Astrocyte (in vitro differentiated cells and primary cell): ENCODE measurements at places on chromosomes 16 and 17.

GRCh38 chr17:81520021-81520901, 7.7 kb upstream of the ACTG1 start:
- DNase-seq, result no peak
- no peak overlapping the region for H3K4me3 ChIP-seq
- peaks cover 46% of the 10 kb centered on the region for H3K4me1 ChIP-seq
- no peak overlapping the region for H3K27ac ChIP-seq
- H3K36me3 ChIP-seq, result no peaks in the 10 kb centered on the region

- peak; percentile 50 for DNase-seq
- H3K4me1 ChIP-seq, result peaks cover 12% of the 10 kb centered on the region
- H3K4me3 ChIP-seq, result peak within 1 kb of the TSS; percentile 87
- no peaks in the 10 kb centered on the region for H3K27me3 ChIP-seq
- peak within 1 kb of the TSS; percentile 83 for H3K27ac ChIP-seq
These were observed at the start of gene ZNF629 for GRCh38 chr16:30786936-30787612. ZNF629 (minus strand) TSS chr16:30787205; CDS start chr16:30784482, 2,723 bp downstream.

- peaks cover 77% of the 10 kb centered on the region for H3K4me1 ChIP-seq
- peak overlapping the region; percentile 43 for H3K27ac ChIP-seq
- peak; percentile 70 for DNase-seq
- no peaks in the 10 kb centered on the region for H3K27me3 ChIP-seq
- H3K36me3 ChIP-seq, result no peaks in the 10 kb centered on the region
These were observed 95.2 kb upstream of the CIBAR2 start for GRCh38 chr16:85207357-85207921.

GRCh38 chr16:3999479-4000325, 116.5 kb downstream of the ADCY9 start:
- H3K4me3 ChIP-seq, result no peak overlapping the region
- peaks cover 10% of the 10 kb centered on the region for H3K4me1 ChIP-seq
- DNase-seq, result peak; percentile 61
- H3K27me3 ChIP-seq, result no peaks in the 10 kb centered on the region
- no peaks in the 10 kb centered on the region for H3K36me3 ChIP-seq

DNA sequence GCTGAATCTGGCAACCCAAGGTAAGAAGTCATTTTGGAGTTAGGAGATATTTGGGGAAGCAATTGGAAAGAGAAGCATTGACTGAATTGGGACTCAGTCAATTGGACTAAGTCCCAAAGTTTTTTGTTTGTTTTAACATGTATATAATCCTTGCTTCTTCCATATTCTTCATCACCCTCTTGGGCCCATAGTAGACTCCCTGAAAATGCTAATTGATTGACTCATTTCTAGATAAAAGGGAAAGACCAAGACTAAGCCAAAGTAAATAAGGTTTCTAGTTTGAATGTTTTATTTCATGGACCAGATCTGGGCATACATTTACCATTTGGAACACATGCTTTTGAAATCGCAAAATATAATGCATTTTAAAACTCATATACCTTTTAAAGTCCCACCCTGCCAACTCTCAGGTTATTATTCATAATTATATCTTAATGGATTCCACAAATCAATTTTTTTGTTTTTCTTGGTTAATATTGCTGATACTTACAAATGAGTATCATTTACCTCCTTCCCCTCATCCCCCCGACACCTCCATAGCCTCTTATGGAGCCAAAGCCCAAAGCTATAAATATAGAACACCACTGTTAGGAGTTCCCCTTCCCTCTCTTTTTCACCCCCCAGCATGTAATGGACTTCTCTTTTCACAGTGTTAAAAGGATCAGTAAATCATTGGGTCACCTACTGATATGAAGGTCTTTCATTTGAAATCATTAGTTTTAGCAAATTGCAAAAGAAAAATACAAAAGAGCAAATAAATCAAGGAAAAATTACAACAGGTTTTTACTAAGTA, 674.0 kb upstream of the SOX9 start:
- no peaks in the 10 kb centered on the region for H3K4me1 ChIP-seq
- no peak for DNase-seq
- H3K27ac ChIP-seq, result no peak overlapping the region
- no peaks in the 10 kb centered on the region for H3K36me3 ChIP-seq

GRCh38 chr17:43125133-43125966, at the start of gene BRCA1:
BRCA1 (minus strand) TSS chr17:43125364; CDS start chr17:43124096, 1,268 bp downstream.
- DNase-seq, result peak; percentile 98
- peak within 1 kb of the TSS; percentile 58 for H3K27ac ChIP-seq
- H3K4me3 ChIP-seq, result peak within 1 kb of the TSS; percentile 87
- no peaks in the 10 kb centered on the region for H3K36me3 ChIP-seq
- peaks cover 7% of the 10 kb centered on the region for H3K4me1 ChIP-seq

DNA sequence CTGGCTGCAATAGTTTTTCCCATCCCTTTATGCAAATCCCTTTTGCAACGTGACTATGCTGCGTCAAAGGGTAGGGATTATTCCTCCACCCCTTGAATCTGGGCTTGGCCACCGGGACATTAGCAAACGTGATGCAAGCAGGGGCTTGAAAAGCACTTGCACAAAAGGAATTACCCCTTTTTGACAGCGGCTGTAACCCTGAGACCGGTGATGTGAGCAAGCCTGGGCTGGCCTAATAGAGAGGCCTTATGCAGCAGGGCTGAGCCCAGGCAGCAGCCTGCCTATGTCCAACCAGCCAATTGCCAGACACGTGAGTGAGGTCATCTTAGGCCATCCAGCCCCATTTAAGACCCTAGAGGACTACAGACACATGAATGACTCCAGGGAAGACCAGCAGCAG, 30.4 kb upstream of the PAFAH1B1 start:
- no peak for DNase-seq
- no peak overlapping the region for H3K27ac ChIP-seq
- H3K36me3 ChIP-seq, result no peaks in the 10 kb centered on the region
- H3K27me3 ChIP-seq, result no peaks in the 10 kb centered on the region
- H3K4me3 ChIP-seq, result no peak overlapping the region
- no peaks in the 10 kb centered on the region for H3K4me1 ChIP-seq

GRCh38 chr17:41551365-41551764, 20.5 kb downstream of the KRT9 start:
- no peak overlapping the region for H3K4me3 ChIP-seq
- H3K36me3 ChIP-seq, result no peaks in the 10 kb centered on the region
- peaks cover 10% of the 10 kb centered on the region for H3K27me3 ChIP-seq
- no peak overlapping the region for H3K27ac ChIP-seq
- peak; percentile 52 for DNase-seq
- peaks cover 34% of the 10 kb centered on the region for H3K4me1 ChIP-seq

DNA sequence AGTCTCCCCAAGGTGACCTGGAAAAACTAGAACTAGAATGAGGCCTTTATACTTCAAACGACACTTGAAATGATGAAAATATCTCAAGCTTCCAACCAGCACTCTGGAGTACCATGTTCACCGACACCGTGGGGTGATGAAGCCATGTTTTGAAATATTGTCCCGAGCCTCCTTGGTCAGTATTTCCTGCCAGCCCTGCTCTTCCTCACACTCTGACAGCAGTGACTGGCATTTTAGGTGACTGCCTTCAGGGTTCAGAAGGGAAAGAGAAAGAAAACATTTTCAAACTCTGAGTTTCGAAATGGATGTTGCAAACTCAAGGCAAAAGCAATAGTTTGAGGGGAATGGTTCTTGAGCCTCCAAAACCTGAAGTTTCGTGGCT, 39.3 kb upstream of the IRX6 start:
- H3K4me1 ChIP-seq, result no peaks in the 10 kb centered on the region
- DNase-seq, result no peak
- H3K27ac ChIP-seq, result no peak overlapping the region
- H3K36me3 ChIP-seq, result no peaks in the 10 kb centered on the region
- H3K27me3 ChIP-seq, result no peaks in the 10 kb centered on the region

DNA sequence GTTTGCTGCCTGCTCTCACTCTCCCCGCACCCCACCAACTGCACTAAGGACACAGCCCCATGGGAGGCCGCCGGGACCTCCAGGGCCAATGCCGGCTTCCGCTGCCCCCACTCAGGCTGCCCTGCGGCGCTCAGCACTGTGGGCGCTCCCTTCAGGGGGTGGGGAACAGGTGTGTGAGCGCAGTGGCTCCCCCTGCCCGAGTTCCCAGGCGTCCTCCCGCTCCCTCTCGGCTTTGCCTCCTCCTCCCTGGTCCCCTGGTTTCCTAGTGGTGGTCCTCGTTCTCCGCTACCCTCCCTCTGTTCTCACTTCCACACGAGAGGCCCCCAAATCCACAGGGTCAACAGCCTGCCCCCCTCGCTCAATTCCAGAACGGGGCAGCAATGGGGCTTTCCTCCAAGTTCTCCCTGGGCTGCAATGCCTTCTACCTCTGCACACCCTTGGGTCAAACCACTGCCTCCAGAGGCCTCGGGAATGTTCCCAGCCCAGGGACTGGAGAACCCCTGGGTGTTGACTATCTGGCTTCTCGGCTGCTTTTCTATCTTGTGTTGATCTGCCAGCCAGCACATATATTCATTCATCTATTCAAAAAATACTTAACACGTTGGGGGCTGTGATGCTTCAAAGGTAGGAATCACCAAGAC, 9.9 kb downstream of the FOXJ1 start:
- no peak overlapping the region for H3K27ac ChIP-seq
- no peak for DNase-seq
- H3K4me1 ChIP-seq, result no peaks in the 10 kb centered on the region
- H3K36me3 ChIP-seq, result no peaks in the 10 kb centered on the region
- peaks cover 21% of the 10 kb centered on the region for H3K27me3 ChIP-seq
- no peak overlapping the region for H3K4me3 ChIP-seq

GRCh38 chr17:62876063-62876462, 67.9 kb upstream of the MARCHF10 start:
- H3K27ac ChIP-seq, result no peak overlapping the region
- no peaks in the 10 kb centered on the region for H3K36me3 ChIP-seq
- H3K4me1 ChIP-seq, result peaks cover 14% of the 10 kb centered on the region
- H3K27me3 ChIP-seq, result no peaks in the 10 kb centered on the region

GRCh38 chr16:58638148-58639036, 8.8 kb upstream of the CNOT1 start:
- H3K27ac ChIP-seq, result no peak overlapping the region
- DNase-seq, result peak; percentile 81
- no peaks in the 10 kb centered on the region for H3K36me3 ChIP-seq
- no peaks in the 10 kb centered on the region for H3K27me3 ChIP-seq
- no peak overlapping the region for H3K4me3 ChIP-seq

DNA sequence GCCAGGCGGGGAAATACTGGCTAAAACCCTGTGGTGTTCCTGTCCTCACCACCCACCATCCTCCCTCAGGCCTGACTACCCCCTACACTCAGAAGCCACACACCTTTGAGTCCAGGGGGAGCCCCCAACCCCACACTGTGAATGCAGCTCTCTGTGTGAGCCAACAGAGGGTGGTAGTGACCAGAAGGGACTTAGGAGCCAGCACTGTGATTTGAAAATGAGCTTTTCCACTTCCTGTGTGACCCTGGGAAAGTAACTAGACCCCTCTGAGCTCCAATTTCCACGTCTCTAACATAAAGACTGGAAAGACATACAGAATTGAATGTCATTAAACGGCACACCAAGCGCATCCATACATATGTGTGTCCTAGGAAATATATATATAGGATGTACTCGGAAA, 58.7 kb downstream of the SDK2 start:
- H3K4me3 ChIP-seq, result no peak overlapping the region
- no peak overlapping the region for H3K27ac ChIP-seq

DNA sequence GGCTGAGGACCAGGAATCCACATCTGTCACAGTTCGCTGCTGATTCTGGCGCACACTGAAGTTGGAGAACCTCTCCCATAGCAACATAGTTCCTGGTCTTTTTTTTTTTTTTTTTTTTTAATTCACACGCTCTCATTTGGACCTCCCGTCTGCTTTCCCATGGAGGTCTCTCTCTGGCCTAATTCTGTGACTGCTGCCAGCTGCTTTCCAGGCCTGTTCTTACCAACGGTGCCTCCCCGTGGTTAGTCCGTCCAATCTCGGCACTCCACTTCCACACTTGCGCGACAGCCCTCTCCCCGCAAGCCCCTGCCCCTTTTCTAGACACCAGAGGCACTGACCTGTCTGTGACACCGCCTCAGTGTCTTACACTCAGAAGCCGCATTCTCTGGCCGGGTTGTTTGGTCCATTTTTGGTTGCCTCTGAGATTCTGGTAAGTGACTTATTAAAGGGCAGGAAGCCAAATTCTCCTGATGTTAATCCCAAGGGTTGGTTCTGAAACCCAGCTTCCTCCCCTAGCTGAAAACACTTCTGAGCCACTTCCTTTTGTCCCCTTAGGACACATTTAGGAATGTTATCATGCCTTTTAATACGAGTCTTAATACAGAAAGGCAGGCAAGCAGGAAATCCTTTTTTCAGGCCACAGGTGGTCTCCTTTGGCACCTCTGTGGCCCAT, 1.1 kb upstream of the AKTIP start:
- H3K4me3 ChIP-seq, result peak overlapping the region; percentile 39
- peak; percentile 55 for DNase-seq
- H3K27me3 ChIP-seq, result no peaks in the 10 kb centered on the region
- H3K27ac ChIP-seq, result peak overlapping the region; percentile 65
- H3K36me3 ChIP-seq, result no peaks in the 10 kb centered on the region

DNA sequence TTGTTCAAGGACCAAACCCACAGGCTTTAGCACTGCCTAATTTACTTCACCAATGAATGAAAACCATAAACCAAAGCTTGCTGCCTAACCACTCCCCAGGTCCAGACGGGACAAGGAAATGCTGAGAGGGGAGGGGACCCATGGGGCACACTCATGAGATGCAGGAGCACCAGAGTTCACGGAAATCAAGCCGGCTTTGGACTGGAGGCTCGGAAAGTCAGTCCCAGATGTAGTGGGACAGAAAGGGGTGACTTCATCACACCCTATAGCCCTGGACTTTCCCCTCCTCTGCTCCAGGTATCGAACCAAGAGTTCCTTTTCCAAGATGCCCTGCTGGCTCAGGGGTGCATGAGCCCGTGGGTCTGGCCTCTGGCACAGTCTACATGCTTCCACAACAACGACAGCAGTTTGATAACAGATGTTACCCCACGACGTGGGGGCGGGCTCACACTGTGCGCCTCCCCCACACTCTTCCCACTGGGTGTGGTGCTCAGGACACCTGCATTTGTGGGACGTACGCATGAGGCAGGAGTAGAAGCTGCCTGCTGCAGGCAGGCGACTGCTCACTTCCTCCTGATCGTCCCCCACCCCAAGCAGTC, 63.2 kb downstream of the AMFR start:
- DNase-seq, result no peak
- no peak overlapping the region for H3K4me3 ChIP-seq
- H3K27me3 ChIP-seq, result no peaks in the 10 kb centered on the region
- peaks cover 11% of the 10 kb centered on the region for H3K4me1 ChIP-seq

DNA sequence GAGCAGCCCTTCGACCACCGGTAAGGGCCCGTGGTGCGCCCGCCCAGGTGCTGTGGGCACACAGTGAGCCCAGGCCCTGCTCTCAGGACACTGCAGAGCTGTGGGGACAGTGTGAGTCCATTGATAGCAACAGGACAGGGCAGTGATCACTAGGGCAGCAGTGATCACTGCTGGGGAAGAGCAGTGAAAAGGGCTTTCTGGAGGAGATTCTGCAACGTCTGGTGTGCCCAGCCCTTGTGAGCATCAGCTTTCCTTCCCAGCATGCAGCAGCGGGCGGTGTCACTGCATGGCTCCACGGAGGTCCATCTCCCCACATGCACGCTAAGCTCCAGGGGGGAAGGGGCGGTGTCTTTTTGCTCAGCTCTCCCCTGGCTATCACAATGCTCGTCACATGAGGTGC, 32.1 kb downstream of the MAP1LC3B start:
- H3K4me1 ChIP-seq, result no peaks in the 10 kb centered on the region
- no peak overlapping the region for H3K4me3 ChIP-seq
- no peaks in the 10 kb centered on the region for H3K27me3 ChIP-seq
- H3K27ac ChIP-seq, result no peak overlapping the region
- no peak for DNase-seq
